ENCODE measurements at places on chromosomes 7 and 10. TPM values are rescaled to one million over a fixed set of nuclear protein-coding genes. Genes with fewer than 3 reads are reported as not detected.
A peak's percentile ranks its signal among the peaks of the same experiment; 100 is the strongest.

The SLC13A1 gene
- total RNA-seq, result not detected

DNA sequence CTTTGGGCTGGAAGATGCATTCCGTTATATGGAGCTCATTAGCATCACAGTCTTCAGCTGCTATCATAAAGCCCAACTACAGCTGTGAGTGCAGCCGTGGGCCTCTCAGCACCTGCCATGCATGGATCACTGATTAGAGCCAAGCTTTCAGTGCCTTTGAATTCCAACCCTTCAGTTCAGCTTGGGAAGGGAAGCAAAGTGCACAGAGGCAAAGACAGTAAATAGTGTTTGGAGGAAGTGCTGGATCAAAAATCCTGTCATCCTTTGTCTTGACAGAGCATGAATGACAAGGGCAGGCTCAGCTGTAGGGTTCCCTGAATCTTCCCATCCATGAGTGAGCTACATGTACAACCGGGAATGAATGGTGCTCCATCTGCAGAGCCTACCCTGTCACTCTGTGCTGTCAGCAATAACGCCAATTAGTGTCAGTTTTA is 153.7 kb downstream of the DNAJB9 start:
- no peak for DNase-seq
- H3K4me1 ChIP-seq, result no peaks in the 10 kb centered on the region
- no peak overlapping the region for H3K27ac ChIP-seq
- H3K27me3 ChIP-seq, result no peaks in the 10 kb centered on the region
- no peaks in the 10 kb centered on the region for H3K36me3 ChIP-seq

DNA sequence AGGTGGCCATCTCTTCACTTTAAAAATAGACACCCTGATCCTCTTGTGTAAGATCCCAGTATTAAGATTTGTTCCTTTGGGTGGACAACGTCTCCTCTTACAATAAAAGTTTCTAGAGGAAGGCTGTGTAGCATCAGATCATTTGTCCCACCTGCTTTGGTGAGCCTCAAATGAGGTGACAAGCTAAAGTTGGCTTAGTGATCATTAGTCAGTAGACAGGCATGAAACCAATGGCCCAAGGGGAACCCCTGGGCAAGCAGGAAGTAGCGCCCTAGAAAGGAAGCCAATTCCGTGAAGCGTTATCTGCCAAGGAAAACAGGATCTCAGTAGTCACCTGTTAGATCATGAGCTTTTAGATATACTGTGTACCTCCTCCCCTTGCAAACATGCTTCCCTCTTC is 66.8 kb downstream of the PCGF5 start:
- DNase-seq, result no peak
- H3K27me3 ChIP-seq, result peaks cover 11% of the 10 kb centered on the region
- H3K4me1 ChIP-seq, result peaks cover 7% of the 10 kb centered on the region
- H3K4me3 ChIP-seq, result no peak overlapping the region

The ACHE gene
- 0.25 TPM for total RNA-seq

GRCh38 chr10:58574058-58574457 is 61.4 kb downstream of the BICC1 start:
- H3K27ac ChIP-seq, result no peak overlapping the region
- H3K27me3 ChIP-seq, result peaks cover 18% of the 10 kb centered on the region
- DNase-seq, result no peak
- H3K4me3 ChIP-seq, result no peak overlapping the region
- peaks cover 2% of the 10 kb centered on the region for H3K4me1 ChIP-seq

The ABCC2 gene
- 3.2 TPM for total RNA-seq

The AKR1D1 gene
- total RNA-seq, result not detected

DNA sequence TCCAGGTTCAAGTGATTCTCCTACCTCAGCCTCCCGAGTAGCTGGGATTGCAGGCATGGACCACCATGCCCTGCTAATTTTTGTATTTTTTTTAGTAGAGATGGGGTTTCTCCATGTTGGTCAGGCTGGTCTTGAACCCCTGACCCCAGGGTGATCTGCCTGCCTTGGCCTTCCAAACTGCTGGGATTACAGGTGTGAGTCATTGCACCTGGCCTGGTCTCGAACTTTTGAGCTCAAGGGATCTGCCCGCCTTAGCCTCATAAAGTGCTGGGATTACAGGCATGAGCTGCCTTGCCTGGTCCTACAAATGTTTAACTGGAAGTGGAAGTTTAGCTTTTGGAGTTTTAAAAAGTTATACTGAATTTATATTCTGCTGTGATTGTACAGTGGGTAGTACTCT is 2.8 kb downstream of the MLLT10 start:
- H3K36me3 ChIP-seq, result peaks cover 4% of the 10 kb centered on the region
- H3K27ac ChIP-seq, result peak overlapping the region; percentile 24
- no peaks in the 10 kb centered on the region for H3K27me3 ChIP-seq
- no peak overlapping the region for H3K4me3 ChIP-seq

GRCh38 chr7:103116991-103117390 is 31.9 kb downstream of the NAPEPLD start:
- H3K36me3 ChIP-seq, result peaks cover 9% of the 10 kb centered on the region
- H3K4me1 ChIP-seq, result peaks cover 4% of the 10 kb centered on the region
- no peaks in the 10 kb centered on the region for H3K27me3 ChIP-seq
- no peak overlapping the region for H3K27ac ChIP-seq

Measured in T-helper 17 cell (primary cell).